Daoy (cell line): ENCODE measurements at places on chromosomes 12 and 14. TPM values are rescaled to one million over a fixed set of nuclear protein-coding genes. Genes with fewer than 3 reads are reported as not detected.

DNA sequence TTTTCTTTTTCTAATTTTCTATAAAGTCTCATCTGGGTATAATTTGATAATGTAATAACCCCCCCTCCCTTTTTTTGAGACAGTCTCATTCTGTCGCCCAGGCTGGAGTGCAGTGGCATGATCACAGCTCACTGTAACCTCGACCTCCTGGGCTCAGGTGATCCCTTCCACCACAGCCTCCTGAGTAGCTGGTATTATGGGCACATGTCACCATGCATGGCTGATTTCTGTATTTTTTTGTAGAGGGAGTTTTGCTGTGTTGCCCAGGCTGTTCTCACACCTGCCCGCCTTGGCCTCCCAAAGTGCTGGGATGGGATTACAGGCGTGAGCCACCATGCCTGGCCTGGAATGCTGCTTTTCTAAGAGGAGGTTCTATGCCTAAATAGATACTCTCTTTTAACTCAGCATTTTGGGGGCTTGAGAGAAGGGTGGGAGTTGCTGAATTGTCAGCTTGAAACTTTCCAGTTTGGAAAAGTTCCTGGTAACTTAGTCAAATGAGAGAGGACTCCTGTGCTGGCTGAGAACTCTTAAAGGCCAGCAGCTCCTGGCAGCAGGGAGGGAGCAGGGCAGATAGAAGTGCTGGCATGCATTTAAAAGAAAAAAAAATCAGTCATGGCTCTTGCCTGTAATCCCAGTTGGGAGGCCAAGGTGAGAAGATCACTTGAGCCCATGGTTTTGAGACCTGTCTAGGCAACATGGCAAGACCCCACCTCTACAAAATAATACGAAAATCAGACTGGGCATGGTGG lies 13.0 kb downstream of the NUDT4 start:
- DNase-seq, result no peak

DNA sequence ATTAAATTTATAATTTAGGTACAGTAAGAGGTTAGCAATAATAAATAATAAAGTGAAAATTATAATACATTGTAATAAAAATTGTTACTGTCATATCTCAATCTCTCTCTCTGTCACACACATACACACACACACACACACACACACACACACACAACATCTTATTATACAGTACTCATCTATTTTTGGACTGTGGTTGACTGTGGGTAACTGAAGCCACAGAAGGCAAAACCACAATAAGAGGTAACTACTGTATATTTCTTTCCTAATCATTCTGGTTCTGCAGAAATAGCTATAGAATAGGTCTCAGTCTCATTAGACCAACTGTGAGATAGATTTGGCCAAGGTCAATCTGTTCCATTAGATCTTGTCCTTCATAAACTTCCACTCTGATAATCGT lies 33.1 kb upstream of the PTPRO start:
- no peak for DNase-seq

GRCh38 chr14:38255408-38255672 lies 553 bp downstream of the CLEC14A start:
- DNase-seq, result no peak

GRCh38 chr12:84550518-84550917 lies 362.1 kb downstream of the SLC6A15 start:
- DNase-seq, result no peak

ING4 gene
- 23.4 and 28.0 TPM in 2 replicates for total RNA-seq

DNA sequence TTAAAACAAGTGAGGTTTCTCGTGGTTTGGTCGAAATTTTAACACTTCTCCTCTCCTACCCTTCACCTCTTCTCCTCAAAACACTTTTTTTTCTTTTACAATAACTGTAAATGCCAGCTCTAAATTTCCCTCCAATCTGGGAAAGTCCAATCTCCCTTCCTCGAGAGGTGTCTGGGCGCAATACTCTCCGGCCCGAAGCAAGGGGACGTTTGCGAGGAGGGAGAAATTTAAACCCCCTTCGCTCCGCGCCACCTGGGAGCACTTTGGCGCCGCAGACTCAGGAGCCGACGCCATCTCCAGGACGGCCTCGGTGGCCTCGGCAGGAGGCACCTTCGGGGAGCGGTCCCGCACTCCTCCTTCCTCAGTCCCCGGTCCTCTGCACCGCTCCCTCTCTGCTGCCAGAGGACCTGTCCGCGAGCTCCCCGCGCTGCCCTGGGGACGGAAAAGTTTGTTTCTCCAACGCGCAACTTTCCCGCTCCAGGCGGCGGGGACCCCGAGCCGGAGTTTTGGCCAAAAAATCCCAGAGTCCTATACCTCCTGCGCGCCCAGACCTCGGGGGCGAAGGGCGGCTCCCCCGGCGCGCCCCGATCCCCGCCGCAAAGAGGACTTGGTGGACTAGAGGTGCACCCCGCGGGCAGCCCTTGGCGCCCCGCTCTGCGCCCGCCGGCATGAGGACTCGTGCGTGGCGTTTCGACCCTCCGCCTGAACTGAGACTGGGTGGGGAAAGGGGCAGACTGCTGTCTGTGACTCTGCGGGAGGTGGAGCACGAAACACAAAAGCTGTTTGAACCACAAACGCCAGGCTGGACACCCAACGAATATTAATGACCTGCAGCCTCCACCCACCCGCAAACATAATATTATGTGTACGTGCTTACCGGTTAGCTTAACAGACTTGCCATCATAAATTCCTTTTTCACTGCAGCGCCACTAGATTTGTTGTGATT lies 95.2 kb upstream of the HMGA2 start:
- DNase-seq, result peak; percentile 70

NINJ2 gene
- total RNA-seq, result not detected in 2 replicates
